ENCODE measurements at places on chromosomes 6 and 20.

GRCh38 chr6:1117530-1118286 lies 194.2 kb upstream of the FOXQ1 start:
- DNase-seq, result no peak

GRCh38 chr6:131640576-131640975 lies 3.5 kb downstream of the ENPP3 start:
- DNase-seq, result no peak

DNA sequence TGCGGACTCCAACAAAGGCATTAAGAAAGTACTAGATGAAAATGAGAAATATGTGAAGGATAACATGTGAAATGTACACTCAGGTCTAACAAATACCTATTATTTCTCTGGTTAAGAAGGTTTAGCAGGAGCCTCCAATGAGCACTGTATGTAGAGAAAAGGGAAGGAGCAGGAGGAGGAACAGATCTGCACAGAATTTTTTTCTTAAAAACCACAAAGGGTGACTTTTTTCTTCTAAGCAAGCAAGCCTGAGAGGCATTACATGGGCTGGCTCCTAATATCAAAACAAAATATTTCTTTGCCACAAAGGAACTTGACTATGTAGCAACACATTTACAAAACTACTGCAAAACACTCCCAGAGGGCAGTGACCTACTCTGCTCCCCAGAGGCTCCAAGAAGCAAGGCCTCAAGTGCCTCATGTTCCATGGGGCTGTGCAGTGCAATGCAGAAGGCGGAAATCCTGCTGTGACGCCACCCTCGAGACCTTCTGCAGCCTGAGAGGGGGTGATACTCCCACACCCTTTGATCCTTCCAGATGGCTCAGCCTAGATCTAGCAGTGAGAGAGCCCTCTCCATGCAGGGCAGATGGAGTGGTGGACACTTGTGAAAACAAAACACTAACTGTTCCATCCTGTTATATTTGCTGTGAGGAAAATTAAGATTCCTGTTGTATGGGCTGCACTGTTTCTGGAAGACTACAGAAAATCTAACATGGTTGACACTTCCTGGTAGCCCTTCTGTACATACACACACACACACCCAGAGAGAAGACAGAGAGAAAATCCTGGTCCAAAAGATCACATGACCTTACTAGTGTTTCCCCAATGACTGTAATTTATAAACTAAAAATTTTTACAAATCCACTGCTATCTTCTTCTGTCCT lies 36.0 kb upstream of the SMIM29 start:
- DNase-seq, result peak; percentile 78

DNA sequence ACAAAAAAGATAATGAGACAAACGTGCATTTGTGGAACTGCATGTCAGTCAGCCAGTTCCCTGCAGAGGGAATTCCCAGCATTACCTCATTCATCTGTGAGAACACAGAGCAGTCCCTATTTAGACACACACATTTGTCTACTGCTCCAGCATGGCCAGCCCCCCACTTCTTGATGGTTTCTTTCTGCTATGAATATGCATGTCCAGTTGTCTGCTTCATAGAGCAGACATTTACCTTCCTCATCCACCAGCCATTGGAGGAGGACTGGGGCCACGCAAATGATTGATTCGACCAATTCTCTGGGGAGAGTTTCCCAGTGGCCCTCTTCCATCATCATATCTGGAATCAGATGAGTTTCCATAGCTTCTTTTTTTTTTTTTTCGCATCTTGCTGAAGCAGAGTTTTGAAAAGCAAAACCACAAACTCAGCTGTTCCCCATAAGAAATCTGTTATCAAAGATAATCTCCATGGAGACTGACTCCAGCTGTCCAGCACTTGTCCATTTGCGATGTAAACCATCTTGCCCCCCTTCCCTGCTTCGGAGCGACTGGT lies 11.8 kb downstream of the ENPP1 start:
- peak; percentile 25 for DNase-seq

DNA sequence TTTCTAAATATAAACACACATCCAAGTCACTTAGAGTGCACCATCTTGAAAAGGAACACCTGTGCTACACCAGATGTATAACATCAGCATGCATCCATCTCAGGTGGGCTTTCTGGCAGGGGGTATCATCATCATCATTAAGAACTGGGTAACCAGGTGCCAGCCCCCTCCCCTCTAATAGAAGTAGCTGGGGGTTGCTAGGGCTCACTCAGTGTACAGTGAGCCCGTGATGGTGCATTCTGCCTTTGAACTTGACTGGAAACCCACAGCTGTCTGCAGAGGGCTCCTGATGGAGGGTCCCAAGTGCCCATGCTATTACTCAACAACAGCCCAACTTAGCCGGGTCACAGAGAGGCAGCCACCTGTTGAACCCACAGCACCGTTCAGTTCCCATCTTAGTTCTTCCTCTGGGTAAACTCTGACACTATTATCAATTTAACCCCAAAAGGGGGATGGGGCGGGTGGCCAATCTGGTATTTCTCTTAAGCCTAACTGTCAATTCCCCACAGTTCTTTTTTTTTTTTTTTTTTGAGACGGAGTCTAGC lies 32.7 kb upstream of the CCND3 start:
- no peak for DNase-seq

- DNase-seq, result no peak
These were observed 3.8 kb upstream of the ECHDC1 start for GRCh38 chr6:127347178-127347577.

GRCh38 chr6:21005816-21006570 lies 471.7 kb downstream of the CDKAL1 start:
- no peak for DNase-seq

GRCh38 chr6:117417851-117418250 lies 7.9 kb downstream of the ROS1 start:
- DNase-seq, result no peak

GRCh38 chr6:30194797-30195690 lies 18.2 kb downstream of the TRIM26 start:
- DNase-seq, result no peak

DNA sequence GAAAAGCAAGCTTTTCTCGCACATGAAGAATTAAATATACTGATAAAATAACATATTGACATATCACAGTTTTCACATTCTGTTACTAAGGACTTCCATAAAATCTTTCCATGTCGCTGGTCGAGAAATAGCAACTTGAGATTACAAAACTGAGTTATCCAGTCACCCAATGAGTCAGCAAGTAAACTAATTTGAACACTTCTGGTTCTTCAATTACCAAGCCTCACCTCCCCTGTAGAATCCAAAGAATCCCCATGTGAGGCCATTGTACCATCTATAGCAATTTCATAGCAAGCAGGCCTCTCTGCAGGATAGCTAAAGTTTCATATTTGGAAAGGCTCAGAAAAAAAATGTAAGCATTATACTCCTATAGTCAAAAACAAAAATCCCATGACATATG lies 87.3 kb downstream of the PKHD1 start:
- no peak for DNase-seq

- peak; percentile 21 for DNase-seq
These were observed 22.4 kb upstream of the PBOV1 start for GRCh38 chr6:138240476-138241245.

- DNase-seq, result no peak
These were observed 156.2 kb upstream of the JARID2 start for GRCh38 chr6:15089569-15090144.

DNA sequence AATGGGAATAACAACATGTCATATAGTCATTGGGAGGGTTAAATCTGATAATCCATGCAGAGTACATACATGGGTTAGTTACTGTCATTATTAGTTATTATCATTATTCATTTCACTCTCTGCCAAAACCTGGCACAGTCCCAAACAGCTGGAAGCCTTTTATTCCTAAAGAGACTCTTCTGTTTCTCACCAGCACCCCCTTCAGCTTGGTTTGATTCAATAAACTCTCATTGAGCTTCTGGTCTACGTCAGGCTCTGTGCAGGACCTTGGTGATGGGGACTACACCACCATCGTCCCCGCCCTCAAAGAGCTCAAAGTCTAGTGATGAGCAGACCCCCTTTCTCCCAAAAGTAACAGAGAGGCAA lies 2.3 kb downstream of the KCNK15 start:
- DNase-seq, result peak; percentile 21

GRCh38 chr6:13611715-13612114 lies 3.4 kb upstream of the NOL7 start:
- no peak for DNase-seq

DNA sequence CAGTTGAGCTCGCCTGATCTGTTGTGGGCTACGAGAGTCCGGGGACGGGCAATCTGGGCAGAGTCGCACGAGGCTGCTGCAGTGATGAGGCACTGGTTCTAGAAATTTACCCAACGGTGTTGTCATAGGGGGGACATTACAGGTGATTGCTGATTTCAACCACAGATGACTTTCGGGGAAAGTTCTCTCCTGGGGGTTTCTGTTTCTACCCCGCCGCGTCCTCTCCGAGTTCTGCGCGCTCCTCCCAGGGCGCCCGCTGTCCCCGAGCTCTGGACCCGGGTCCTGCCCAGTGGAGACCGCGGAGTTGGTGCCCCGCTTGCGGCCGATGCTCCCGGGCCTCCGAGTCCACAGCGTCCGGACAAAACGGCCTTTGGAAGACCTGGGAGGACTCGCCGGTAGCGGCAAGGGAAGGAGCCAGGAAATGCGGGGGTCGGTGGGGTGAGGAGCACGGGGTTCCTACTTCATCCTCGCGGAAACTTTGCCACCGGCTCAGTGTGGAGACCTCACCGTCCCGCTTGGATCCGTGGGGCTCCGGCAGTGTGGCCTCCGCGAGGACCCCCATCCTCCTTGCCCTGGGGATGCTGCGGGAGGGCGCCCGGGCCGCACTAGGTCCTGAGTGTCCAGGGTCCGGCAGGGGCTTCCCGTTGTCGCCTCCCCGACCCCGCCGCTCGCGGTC lies 12.3 kb upstream of the RAET1L start:
- peak; percentile 18 for DNase-seq

- DNase-seq, result peak; percentile 2
These were observed 141.5 kb downstream of the GMDS start for GRCh38 chr6:2103765-2104523.

DNA sequence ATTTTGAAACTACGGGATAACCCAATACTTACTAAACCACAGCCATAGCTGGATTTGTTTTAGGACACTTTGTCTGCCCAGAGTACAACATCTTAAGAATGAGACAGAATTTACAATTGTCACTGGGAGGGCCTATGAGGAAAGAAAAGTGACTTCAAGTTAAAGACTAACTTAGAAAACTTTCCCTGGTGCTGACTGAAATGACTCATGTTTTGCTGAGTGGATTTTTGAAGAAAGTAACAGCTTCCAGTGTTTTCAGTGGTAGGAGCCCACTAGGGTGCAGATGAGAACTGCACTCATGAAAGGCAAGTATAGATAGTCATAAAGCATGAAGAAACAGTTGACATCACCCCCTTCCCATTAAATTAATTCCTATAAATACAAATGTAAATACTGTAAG lies 988.2 kb upstream of the MAP3K7 start:
- no peak for DNase-seq

DNA sequence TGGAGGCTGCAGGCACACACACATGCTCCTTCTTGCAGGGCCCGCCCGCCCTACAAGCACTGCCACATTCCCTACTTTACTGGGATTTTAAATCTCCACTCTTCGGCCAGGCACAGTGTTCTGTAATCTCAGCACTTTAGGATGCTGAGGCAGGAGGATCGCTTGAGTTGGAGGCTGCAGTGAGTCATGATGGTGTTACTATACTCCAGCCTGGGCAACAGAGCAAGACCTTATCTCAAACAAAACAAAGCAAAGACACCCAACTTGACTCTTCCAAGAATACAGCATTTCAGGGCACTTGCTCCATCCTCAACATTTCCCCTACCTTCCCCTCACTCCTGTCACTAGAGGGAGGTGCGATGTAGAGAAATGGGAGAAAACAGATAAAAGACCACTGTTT lies 194.0 kb downstream of the MYLK4 start:
- DNase-seq, result no peak

DNA sequence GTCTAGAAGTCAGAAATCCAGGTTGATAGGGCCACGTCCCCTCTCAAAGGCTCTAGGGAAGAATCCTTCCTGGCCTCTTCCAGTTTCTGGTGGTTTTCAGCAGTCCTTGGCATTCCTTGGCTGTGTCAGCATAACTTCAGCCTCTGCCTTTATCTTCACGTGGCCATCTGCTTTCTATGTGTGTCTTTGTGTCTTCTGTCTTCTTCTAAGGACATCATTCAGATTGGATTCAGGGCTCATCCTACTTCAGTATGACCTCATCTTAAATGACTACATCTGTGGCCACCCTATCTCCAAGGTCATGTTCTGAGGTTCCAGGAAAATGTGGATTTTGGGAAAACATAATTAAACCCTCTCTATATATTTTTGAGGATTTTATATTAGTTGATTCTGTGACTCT lies 23.0 kb downstream of the C6orf89 start:
- DNase-seq, result no peak

GRCh38 chr6:14758421-14759081 lies 487.3 kb upstream of the JARID2 start:
- DNase-seq, result no peak

- no peak for DNase-seq
These were observed 273.2 kb downstream of the CDC5L start for GRCh38 chr6:44660561-44661220.

DNA sequence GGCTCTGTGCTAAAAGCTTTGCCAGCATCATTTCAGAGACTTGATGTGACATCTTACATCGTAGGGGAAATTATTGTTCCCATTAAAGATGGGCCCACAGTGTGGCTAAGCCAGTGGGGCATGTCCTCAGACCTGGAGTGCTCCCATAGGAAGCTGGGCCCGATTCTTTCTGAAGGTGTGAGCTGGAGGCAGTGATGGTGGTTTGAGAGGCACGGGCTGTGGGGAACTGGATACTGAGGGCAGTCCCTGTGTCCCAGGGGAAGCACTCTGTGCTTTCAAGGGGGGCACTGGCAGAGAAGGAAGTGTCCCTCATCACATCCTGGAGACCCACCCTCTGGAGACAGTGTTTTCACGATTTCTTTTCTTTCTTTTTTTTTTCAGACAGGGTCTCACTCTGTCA lies 8.6 kb upstream of the FAM110A start:
- DNase-seq, result no peak

DNA sequence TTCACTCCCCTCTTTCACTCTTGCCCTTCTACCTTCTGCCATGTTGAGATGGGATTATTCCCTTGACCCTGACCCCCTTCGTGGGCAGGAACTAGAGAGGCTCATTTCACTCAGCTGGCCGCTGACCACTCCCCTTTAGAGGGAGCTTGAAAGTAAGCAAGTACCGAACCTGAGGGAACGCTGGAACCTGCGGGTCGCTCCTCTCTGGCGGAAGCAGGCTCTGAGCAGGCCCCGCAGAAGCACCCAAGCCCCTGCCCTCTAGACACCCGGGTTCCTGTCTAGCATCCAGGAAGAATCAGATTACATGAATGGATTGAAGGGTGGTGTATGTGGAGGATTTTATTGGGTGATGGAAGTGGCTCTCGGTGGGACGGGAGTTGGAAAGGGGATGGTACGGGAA lies 11.9 kb upstream of the MYCT1 start:
- no peak for DNase-seq

GRCh38 chr20:50189681-50190250 lies 864 bp upstream of the CEBPB start:
- DNase-seq, result no peak

DNA sequence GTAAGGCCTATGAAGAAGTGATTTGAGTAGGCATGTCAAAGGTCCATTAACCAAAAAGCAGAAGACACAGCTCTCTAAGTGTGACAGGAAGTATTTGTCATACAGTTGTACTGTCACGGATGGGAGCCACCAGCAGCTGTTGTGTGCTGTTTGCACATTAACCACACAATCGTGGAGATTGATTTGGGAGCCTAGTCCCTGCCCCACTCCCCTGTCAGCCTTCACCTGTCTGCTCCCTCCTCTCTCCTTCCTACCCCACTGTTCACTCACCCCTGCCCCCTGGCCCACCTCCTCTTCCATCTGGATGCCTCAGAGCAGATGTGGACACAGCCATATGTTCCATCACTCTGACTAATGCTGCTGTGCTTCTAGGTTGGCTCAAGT lies 124.7 kb upstream of the SPACA1 start:
- peak; percentile 68 for DNase-seq
